ENCODE measurements at places on chromosomes 1 and 21.

DNA sequence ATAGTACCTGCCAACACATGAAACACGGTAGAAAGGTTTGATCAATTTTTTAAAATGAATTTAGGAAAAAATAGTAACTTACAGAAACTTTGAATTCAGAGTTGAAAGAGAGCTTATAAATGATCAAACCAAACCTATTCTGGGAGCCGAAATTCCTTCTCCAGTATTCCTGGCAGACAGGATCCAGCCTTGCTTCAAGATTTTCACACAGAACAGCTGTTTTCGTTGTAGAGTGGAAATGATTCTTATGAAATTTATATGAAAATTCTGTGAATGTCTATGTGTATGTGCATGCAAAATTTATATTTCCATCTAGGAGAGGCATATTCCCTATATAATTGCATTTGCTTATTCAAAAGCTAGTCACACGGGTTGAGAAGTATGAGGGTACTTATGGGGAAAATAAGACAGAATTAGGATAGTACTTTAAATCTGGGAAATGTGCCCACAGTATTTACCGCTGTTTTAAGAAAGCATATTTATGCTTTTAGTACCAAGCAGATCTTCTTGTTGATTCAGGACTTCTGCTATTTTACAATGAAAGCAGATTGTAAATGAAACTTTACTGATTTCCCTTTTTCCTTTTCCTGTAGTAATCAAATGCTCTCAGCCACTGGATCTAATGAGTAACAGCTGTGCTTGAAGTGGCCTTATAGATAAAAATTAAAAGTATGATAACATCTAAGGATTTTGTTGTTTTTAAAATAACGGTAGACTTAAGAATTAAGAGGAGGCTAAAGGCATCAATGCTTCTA is 30.4 kb downstream of the PRRX1 start:
- DNase-seq, result peak; percentile 62

DNA sequence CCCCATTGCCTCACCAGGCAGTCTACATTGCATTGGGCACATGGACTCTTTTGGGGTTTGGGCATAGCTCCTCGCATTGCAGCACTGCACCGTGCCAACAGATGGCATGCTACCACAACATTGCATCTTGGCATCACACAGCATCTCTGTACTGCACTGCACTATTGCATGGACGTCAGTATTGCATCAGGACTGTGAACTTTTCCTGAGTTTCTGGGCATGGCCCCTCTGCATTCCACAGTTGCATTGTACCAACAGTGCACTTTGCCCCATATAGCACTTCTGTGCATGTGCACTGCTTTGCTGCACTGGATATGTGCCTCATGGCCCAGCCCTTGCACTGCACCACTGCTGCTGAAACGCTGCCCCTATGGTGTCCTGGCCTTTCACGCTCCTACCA is 9.6 kb downstream of the PTPRU start:
- peak; percentile 85 for DNase-seq

GRCh38 chr1:221776495-221777301 is 34.8 kb upstream of the DUSP10 start:
- DNase-seq, result no peak

DNA sequence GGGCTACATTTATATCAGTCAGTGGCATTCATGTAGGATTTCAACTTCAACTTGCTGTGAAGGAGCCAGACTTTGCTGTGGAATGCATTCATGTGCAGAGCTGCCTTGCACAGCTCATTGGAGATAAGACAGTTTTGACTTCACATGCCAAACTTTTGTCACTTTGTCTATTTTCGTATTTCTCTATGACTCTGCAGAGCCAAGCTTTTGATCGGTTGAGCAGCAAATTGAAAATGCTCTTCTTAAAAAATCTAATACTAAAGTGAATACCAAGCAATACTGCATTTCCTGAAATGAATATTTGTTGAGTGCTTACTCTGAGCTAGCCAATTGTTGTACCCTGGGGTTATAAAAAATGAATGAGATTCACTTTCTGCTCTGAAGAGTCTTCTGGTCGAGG is 388.7 kb downstream of the ST6GALNAC3 start:
- no peak for DNase-seq

DNA sequence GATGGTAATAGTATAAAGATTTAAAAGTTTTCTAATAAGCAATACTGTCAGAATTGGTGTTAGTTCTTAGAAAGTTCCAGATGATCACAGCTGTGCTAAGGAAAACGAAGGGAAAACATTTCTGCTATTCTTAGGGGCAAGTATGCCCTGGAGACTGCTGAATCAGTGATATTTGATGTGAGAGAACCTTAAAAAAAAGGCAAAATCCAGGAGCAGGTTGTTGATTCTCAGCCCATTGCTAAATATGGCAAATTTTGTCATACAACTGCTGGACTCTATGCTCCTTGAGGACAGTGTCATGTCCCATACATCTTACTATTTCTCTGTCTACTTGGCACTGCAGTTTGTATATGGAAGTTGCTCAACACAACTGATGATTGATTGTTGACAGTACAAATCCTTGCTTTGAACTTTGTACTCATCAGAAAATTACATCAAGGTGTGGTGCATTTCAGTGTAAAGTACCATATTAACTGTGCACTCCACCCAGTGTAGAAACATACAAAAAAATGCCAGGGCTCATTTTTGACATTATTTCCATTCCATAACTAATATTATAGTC is 10.9 kb downstream of the CRCT1 start:
- DNase-seq, result no peak

DNA sequence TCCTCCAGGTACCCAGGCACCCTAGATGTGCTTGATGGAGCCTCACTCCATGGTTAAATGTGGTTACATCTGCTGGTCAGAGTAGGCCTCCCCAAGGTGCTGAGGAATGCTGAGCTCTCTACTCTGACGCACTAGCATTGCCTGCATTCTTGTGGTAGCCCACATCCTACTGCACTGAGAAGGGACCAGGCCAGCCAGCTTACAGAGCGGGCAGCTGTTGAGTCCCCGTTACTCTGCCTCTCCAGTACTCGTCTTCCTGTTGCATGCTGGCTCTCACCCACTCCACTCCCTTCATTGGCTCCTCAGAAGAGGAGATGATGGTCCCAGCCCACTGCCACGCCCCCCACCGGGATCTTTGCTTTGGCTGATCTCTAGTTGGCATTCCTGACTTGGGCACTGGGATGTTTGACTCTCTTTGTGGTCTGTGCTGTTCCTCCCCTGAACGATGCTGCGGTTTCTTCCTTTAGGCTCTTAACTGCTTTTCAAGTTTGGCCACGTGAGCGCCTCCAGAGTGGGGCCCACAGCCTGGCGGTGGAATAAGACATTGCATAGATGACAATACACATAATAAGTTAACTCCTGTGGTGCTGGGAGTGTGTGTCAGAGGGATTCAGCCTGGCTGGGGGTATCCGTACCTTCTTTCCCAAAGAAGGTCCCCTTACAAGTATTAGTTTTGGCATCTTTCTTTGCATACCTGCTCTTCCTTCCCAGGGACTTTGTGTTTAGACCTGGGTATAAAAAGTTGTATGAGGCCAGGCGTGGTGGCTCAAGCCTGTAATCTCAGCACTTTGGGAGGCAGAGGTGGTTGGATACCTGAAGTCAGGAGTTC is 18.6 kb downstream of the AZIN2 start:
- no peak for DNase-seq

GRCh38 chr1:203038217-203038741 is 12.0 kb downstream of the PPFIA4 start:
- no peak for DNase-seq

DNA sequence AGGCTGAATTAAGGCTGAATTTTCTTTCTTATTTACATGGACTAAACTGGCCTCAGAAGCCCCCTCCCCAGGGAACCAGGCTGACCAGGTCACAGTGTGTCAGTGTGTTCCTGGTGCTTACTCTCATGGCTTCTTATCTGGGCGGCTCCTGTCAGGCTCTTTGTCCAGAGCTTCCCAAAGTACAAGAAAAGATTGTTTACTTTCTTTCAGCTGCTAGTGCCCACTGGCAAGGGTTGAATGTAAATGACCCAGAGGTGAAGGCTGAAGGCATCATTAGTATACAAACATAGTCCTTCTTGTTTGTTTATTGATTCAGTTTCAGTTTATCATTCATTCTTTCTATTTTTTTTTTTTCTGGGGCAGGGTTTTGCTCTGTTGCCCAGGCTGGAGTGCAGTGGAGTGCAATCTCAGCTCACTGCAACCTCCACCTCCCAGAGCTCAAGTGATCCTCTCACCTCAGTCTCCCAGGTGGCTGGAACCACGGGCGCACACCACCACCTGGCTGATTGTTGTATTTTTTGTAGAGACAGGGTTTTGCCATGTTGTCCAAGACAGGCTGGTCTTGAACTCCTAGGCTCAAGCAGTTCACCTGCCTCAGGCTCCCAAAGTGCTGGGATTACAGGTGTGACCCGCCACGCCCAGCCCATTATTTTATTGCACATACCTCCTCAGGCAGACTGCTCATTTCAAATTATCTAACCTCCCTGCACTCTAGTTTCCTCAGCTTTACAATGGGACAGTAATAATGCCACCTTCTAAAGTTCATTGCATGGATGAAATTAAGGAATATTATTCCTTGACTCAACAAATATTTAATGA is 9.8 kb upstream of the KDM4A start:
- no peak for DNase-seq

- no peak for DNase-seq
Observed at GRCh38 chr1:13517193-13517812, 3.5 kb upstream of the LRRC38 start.

DNA sequence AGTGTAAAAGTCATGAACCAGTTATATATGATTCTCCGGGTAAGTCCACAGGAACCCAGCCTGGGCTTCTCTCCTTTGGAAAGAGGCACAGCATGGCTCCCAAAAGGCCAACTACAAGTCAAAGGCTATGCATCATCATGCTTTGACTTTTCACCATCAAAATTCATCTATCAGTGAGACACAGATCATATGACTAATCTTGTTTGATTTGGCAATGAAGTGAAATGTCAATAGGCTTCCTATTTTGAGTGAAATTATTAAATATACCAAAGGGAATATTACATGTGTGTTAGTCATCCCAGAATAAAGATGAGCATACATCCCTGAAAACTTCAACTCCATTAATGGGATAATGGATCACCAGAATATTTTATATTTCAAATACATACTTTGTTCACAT is 83.5 kb upstream of the ADGRL2 start:
- DNase-seq, result no peak

DNA sequence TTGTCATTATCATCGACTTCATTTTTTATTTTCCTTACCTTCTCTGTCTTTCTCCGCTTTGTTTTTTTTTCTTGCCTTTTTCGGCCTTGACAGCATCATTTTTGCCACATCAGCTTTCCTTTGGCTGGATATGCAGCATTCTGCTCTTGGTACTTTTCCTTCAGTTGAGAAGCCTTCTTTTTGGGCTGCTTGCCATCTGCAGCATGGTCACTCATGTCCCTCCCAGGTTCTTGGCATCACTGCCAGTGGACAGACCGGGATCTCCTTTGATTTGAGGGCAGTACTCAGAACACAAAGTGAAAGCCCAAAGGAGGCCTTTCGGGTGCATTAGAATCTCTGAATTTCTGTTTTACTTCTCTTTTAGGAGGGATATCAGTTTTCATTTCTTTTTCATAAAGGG is 3.7 kb upstream of the PARP1 start:
- DNase-seq, result no peak

DNA sequence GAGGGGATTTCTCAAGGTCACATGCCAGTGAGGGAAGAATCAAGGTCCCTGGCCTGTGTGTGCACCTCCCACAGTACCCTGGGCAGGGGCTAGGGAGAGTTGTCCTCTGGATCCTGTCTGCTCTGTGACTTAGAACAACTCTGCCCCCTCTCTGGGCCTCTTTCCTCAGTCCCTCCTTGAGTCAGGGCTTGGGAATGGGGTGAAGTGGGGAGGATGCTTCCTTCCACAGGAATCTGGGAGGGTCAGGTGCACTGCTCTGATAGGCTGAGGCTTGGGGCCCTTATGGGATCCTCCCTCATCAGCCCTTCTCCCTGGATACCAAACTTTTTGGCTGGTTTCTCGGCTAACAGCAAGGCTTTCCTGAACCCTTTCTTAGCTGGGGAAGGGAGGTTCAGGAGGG is 2.5 kb downstream of the TRNP1 start:
- DNase-seq, result no peak
